NCI-H1436 treated with DMSO at 0.1 percent for 48 hours (cell line): ENCODE measurements at places on chromosomes 12 and 14.

DNA sequence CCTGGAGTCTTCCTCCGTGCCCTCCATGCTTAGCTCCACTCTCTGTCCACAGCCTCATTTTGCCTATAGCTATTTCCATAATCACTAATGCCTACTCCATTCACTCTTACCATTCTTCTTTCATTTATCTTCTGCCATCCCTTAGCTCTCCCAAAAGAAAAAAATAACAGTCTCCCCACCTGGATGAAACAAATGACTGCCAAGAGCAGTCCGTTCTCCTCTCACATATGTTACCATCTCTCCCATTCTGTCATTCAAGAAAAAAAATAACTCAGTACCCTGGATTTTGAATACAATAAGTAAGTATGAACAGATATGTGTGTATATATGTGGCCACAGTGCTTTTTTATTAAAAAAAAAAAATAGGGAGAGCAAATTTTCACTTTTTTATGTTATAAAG is 13.2 kb downstream of the DUSP16 start:
- no peak for DNase-seq

- no peak for DNase-seq
Measured at GRCh38 chr12:116598311-116599284, 39.4 kb downstream of the MAP1LC3B2 start.

DNA sequence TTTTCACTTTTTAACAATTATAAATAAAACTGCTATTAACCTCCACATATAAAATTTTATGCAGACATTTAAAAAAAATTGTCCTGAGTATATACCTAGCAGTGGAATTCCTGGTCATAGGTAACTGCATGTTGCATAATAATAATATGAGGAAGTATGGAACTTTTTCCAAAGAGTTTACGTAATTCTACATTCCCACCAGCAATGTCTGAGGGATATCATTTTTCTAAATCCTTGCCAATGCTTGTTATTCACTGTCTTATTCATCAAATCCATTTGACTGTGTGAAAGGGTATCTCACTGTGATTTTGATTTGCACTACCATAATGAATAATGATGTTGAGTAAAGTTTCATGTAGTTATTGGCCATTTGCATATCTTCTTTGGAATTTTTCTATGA is 393.8 kb downstream of the LRFN5 start:
- no peak for DNase-seq

GRCh38 chr14:61644834-61645233 is 50.5 kb upstream of the HIF1A start:
- DNase-seq = no peak

DNA sequence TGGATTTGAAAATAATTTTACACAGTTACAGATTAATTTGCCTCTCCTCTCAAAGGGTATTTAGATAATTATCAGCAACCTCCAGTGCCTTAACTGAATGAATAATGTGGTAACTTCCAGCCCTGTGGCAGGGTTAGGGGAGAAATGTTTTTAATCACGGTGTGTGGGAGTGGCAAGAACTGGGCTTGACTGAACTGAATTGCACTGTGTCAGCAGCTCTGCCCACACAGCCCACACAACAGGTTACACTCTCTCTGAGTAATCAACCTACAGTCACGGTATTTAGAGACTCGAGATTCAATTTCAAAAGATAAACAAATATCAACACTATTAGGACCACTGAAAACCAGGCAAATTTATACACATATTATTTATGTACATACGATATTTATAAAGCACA is 198.5 kb downstream of the KCNC2 start:
- DNase-seq = no peak

DNA sequence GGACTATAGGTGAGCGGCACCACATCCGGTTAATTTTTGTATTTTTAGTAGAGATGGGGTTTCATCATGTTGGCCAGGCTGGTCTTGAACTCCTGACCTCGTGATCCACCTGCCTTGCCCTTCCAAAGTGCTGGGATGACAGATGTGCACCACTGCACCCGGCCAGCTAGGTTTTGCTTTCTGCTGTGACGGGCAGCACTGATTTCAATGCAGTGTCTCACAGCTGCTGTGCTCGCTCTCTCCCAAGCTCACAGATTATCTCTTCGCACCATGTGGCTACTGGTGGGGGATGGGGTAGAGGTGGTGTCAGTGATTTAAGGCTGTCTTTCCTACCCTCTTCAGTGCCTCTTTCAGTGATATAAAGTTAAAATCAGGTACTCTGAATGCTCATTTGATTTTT is 909.1 kb downstream of the TRHDE start:
- no peak for DNase-seq

- DNase-seq = no peak
Measured at GRCh38 chr12:40561395-40561966, 130.8 kb upstream of the CNTN1 start.

GRCh38 chr12:49455501-49455900 is 83.3 kb upstream of the KCNH3 start:
- no peak for DNase-seq

GRCh38 chr14:28584951-28585350 is 181.6 kb upstream of the FOXG1 start:
- no peak for DNase-seq

DNA sequence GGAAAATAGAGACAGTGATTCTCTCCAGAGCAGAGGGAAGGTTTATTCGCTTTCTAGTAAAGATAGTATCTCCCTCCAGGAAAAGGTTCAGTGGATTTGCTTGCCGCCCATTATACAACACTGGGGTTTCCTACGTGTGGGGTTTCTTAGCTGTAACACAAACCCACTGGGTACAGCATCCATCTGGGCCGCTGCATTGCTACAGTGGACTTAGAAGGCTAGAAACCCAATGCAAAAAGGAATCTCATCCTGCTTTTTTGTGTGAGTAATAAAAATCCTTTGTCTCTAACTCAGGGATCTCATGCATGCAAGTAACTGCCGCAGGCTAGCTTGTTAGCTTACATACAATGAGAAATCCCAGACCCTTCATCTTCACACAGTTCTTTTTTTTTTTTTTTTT is 67.1 kb upstream of the BCL2L14 start:
- no peak for DNase-seq

GRCh38 chr12:724194-724855 is 28.1 kb upstream of the WNK1 start:
- no peak for DNase-seq

- no peak for DNase-seq
Measured at GRCh38 chr12:58922849-58923248, 2.5 kb upstream of the LRIG3 start.

GRCh38 chr12:66491853-66492252 is 187.0 kb downstream of the GRIP1 start:
- DNase-seq = no peak

DNA sequence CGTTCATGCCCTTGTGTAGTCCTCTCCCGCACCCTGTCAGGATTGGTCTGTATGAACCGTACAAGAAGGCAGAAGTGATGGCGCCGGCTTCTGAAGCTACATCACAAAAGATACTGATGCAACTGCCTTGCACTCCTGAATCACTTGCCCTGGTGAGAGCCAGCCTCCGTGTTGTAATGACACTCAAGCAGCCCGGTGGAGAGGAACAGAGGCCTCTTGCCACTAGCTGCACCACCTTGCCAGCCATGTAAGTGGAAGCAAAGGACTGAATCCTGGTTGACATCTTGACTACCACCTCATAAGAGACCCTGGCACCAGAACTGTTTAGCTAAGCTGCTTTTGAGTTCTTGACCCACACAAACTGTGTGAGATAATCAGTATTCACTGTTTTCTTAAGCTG is 266.0 kb downstream of the ERC1 start:
- no peak for DNase-seq

DNA sequence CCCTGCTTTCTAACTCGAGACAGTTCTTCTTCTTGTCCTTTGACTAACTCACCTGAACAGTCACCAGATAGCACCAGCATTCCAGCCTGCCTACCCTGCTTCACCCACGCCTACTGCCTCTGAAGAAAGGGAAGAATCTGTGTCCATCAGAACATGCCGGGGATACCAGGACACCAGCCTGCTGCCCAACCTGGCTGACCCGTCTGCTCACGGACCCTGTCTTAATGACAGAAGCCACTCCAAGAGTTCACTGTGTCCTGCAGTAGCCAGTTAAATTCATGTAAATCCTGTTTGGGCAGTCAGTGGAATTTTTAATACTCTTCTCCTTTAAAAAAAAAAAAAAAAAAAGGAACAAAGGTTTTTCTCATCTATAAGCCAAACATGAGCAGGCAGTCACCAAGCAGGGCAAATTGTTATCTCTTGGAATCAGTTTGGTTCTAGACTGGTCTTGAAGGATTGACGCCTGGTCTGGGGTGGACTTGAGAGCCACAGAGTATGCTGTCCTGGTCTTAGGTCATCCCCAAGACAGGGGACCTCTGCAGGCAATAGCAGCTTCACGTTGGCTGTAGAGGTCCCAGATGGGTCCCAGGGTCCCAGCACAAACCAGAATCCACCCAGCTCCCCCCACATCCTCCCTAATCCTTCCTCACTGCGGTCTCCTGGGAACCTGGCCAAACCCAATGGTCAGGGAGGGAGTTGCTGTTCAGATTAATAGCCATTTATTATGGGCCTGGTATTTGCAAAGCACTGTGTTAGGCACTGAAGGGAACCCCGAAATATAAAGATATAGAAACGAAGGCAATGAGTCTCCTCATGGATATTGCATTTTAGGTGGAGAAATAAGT is 181.1 kb upstream of the HIF1A start:
- DNase-seq = no peak

DNA sequence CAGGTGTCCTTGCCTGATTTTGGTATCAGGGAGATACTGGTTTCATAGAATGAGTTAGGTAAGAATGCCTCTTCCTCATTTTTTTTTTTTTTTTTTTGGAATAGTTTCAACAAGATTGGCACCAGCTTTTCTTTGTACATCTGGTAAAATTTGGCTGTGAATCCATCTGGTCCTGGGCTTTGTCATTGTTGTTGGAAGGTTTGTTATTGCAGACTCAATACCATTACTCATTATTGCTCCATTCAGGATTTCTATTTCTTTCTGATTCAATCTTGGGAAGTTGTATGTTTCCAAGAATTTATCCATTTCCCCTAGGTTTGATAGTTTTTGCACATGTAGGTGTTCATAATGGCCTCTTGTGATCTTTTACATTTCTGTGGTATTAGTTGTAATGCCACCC is 126.0 kb upstream of the KITLG start:
- DNase-seq = no peak

GRCh38 chr14:22811722-22812121 is 3.5 kb downstream of the SLC7A7 start:
- DNase-seq = no peak

- DNase-seq = no peak
Measured at GRCh38 chr12:131775392-131776236, 52.6 kb upstream of the MMP17 start.

DNA sequence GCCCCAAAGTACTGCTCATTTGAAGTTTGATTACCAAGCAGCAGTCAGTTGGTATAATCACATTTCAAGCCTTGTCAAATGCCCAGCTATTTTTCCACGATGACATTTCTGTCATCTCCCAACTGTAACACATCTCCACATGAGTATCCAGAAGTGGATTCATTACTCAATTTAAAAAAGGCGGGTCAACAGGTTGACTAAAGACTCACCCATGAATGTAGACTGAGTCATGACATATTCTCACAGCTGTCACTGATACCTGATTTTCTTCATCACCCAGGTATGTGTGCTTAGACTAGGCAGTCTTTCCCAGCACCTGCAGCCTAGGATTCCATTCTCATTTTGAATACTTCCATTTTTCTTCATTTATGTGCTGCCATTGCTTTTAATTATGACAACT is 75.1 kb upstream of the DBX2 start:
- DNase-seq = no peak

DNA sequence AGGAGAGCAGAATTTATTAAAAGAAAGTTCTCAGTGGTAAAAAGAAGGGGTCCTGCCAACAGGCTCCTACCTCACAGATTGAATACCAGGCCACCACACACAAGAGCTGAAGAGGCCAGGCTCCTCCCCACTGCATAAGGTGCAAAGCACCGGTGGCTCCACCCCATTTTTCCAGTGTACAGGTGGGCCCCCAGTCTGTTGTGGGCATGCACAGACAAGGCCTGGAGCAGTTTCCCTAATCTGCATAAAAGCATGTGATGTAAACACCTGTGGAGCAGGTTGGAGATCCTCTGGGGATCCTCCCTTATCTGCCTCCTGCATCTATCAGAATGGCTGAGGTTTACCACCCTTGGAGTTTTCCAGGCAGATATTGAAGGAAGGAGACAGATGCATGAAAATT is 45.7 kb upstream of the PDZRN4 start:
- DNase-seq = no peak

DNA sequence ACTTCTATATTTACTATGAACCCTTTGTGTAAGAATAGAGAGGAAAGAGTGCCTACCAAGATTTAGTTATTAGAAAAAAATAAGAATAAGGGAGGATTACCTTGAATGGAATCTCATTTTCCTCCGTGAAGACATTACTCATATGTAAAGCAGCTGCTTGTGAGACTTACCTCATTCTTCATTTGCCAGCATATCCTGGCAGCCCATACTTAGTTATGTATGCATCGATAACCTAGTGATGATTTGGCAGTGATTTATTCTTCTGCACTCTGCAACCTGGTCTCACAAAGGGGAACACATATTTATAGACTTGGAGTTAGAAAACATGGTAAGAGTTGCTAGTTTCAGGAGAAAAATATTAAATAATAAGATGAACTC is 56.8 kb downstream of the LRFN5 start:
- no peak for DNase-seq

- no peak for DNase-seq
Measured at GRCh38 chr12:122888232-122888752, 7.6 kb downstream of the VPS37B start.

GRCh38 chr12:33450480-33450879 is 10.9 kb upstream of the SYT10 start:
- DNase-seq = no peak

- DNase-seq = no peak
Measured at GRCh38 chr12:65014504-65015271, 106.4 kb downstream of the WIF1 start.

DNA sequence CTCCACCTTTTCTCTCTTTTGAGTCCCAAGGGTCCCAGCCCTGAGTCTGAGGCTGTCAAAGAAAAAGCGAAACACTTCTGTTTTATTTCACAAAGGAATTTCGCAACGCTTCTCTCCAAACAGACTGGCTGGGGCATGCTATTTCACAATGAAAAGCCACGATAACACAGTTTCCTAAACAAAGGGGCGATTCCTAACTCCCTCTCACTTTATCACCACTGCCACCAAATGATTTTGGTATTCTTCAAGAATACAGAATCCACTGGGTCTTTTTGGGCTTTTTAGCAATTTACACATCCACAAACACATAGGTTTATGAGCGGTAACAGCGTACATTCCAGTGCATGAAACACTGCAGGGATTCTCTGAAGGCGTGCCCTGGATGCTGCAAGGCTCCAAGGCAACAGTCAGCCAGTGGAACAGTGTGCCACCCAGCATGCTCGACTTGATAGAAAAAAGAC is 161.2 kb downstream of the DAD1 start:
- DNase-seq = no peak

DNA sequence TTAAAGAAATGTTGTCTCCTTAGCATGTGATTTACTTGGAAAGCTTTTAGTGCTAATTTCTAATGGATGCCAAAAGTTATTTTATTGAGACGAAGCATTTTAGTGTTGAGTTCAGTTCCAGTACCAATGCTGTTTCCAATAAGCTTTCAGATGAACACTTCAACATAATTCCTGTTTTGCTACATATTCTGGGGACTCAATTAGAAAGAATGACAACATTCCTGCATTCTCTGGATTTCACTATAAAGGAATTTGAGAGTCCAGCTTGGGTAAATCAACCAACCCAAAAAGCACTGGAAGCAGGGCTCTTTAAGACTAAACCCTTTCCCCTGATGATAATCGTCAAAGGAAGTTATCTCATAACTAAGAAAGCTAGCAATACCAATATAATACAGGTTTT is 353.0 kb upstream of the TMTC1 start:
- no peak for DNase-seq
